NCI-H1048 (cell line): ENCODE measurements at places on chromosomes 2 and 18.

DNA sequence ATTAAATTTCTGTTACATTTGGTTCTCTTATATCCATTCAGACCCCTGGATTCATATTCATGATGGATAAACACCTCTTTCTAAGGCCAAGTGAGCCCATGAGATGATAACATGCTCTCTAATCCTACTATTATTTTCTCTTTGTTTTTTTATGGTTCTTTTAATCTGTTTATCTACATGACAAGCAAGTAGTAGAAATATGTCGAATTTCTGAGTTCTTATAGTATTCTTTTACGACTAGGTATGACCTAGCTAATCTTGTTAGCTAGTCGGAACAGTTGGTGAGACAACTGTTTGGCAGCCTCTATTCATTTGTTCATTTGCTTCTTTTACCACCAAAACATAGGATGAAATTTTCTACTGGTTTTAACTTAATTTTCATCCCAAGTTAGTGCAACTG is 98.1 kb upstream of the SCG2 start:
- no peak for DNase-seq

DNA sequence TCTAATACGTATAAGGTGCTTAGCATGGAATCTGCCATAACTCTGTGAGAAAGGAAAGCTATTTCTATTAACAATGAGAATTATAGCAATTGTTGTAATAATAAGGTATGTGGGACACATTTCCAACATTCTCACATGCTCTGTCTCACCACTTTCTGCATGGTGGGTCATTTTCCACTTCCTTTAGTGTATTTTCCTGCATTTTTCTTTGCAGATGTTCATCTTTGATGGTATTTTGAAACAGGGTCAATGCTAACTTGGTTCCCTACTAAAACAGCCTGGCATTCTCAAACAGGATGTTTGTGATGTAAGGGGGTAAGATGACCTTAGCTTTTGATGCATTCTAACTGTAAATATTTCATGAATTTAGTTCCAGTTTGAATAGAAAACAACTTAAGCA is 54.7 kb downstream of the MYO1B start:
- DNase-seq, result no peak

GRCh38 chr18:44871771-44872170 is 191.1 kb downstream of the SETBP1 start:
- DNase-seq, result no peak

GRCh38 chr18:60391571-60392226 is 19.1 kb upstream of the MC4R start:
- DNase-seq, result no peak

- no peak for DNase-seq
These were observed at the start of gene NETO1 for GRCh38 chr18:72867746-72868584. Gene NETO1, minus strand, starts transcription at chr18:72867987. Its CDS starts 696 bp downstream, at chr18:72867291.

- no peak for DNase-seq
These were observed 104.4 kb upstream of the CDC42EP3 start for GRCh38 chr2:37775908-37776250.

DNA sequence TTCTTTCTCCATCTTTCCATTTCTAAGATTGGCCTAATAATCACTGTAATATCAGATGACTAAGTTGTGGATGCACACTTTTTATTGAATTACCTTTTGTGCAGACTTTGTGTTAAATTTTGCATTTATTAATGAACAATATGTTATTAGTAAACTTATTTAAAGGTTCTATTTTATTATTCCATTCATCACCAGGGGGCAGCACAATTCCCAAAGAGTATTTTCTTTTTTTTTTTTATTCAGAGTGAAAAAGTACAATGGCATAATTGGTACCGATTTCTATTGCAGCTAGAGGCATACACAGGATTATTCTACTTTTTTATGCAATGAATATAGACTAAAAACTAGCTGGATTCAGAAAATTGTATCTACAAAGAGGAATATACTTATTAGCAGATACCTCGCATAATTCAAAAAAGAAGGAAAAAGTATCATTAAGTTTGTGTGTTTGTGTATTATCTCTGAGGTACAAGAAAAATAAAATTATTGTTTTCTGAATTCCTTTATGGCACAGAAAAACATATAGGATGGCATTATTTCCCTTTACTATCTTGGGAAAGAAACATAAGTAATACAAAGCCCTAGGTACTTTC is 390.6 kb downstream of the ERBB4 start:
- no peak for DNase-seq

- no peak for DNase-seq
These were observed 141.5 kb downstream of the PIGN start for GRCh38 chr18:62045316-62045715.

DNA sequence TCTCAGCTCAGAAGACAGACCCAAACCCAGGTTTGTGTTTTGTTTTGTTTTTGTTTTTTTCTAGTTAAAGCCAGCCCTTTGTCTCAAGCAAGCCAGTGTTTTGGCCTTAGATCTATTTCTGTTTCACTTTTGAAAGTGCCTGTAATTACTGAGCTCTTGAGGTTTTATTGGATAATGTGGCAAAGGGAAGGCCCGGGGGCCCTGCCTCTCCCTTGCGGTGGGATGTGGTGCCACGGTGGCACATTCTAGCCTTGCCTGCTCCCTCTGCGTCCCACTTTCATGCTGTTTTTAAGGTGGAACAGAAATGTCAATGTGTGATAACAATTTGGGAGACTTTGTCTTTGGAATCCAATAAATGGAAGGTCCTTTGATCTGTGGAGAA is 2.5 kb downstream of the HPCAL1 start:
- peak; percentile 53 for DNase-seq

DNA sequence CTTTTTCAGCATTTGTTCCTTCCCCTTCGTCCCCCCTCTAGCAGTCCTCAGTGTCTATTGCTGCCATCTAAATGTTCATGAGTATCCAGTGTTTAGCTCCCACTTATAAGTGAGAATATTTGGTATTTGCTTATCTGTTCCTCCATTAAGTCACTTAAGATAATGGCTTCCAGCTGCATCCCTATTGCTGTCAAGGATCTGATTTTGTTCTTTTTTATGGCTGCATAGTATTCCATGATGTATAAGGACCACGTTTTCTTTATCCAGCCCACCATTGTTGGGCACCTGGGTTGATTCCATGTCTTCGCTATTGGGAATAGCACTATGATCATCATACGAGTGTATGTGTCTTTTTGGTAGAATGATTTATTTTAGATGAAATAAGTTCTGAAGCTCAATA is 166.9 kb upstream of the NCK2 start:
- no peak for DNase-seq

DNA sequence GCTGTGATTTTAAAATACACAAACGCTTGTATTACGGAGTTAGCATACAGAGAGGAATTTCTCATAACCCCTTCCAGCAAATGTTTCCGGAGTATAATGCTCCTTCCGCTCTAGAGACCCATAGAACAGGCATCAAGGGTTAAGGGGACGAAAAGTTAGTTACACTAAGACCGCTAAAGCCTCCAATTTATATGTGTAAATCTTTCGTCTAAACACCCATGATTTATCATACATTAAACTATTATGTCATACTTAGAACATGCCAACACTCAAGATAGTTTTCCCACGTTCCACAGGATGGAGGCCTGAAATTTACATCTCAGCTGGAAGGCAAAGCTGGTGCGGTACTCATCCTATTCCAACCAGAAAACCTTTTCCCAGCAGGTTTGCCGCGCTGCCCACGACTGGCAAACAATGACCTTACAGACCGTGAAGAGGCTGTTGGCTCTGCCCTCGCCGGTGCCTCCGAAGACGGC is 650 bp downstream of the ORMDL1 start:
- DNase-seq, result no peak

GRCh38 chr2:39772086-39772811 is 6.8 kb downstream of the THUMPD2 start:
- no peak for DNase-seq

GRCh38 chr2:218329027-218329825 is 27.4 kb upstream of the CATIP start:
- DNase-seq, result no peak

- DNase-seq, result no peak
These were observed 20.0 kb upstream of the CXCR4 start for GRCh38 chr2:136137982-136138381.

- no peak for DNase-seq
These were observed 119.8 kb downstream of the DHRS9 start for GRCh38 chr2:169189132-169189531.

DNA sequence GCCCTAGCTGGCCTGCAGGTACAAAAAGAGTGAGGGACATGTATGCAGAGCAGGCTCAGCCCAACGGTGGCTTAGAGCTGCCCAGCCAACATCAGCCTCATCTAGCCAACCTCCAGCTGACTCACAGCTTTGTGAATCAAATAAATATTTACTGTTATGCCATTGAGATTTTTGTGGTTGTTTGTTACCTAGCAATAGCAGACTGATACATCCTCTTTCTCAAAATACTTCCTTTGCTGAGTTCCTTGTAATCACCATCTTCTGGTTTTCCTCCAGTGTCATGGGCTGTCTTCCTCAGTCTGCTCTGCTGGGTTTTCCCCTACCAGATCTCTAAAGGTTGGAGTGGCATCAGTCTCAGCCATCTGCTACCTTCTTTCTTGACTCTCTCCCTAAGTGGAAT is 126.6 kb upstream of the SLC1A4 start:
- DNase-seq, result no peak

DNA sequence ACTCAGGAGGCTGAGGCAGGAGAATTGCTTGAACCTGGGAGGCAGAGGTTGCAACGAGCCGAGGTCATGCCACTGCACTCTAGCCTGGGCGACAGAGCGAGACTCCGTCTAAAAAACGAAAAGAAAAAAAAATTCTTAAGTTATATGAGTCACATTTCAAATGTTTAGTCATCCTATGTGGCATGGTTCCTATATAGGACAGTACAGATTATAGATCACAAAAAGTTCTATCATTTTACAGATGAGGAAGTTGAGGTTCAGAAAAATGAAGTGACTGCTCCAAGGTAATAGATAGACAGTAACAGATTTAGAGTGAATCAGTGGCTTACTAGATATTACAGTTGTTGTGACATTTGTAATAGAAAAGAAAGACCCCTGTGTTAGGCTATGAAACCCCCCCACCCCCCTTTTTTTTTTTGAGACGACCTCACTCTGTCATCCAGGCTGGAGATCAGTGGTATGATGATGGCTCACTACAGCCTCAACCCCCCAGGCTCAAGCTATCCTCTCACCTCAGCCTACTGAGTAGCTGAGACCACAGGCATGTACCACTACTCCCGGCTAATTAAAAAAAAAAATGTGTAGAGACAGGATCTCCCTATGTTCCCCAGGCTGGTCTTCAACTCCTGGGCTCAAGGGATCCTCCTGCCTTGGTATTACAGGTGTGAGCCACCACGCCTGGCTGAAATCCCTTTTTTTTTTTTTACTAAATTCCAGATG is 22.7 kb downstream of the PTPN4 start:
- no peak for DNase-seq

- no peak for DNase-seq
These were observed 138.4 kb downstream of the FAM161A start for GRCh38 chr2:61715506-61715905.

GRCh38 chr2:28606986-28607441 is 111.2 kb downstream of the PLB1 start:
- DNase-seq, result no peak

GRCh38 chr18:2511451-2511850 is 59.9 kb downstream of the METTL4 start:
- no peak for DNase-seq

- DNase-seq, result no peak
These were observed 90.6 kb upstream of the CYP26B1 start for GRCh38 chr2:72238311-72238710.

GRCh38 chr18:12657684-12658425 is at the start of gene SPIRE1:
Gene SPIRE1, minus strand, starts transcription at chr18:12658107. Its CDS starts 241 bp downstream, at chr18:12657866.
- no peak for DNase-seq

DNA sequence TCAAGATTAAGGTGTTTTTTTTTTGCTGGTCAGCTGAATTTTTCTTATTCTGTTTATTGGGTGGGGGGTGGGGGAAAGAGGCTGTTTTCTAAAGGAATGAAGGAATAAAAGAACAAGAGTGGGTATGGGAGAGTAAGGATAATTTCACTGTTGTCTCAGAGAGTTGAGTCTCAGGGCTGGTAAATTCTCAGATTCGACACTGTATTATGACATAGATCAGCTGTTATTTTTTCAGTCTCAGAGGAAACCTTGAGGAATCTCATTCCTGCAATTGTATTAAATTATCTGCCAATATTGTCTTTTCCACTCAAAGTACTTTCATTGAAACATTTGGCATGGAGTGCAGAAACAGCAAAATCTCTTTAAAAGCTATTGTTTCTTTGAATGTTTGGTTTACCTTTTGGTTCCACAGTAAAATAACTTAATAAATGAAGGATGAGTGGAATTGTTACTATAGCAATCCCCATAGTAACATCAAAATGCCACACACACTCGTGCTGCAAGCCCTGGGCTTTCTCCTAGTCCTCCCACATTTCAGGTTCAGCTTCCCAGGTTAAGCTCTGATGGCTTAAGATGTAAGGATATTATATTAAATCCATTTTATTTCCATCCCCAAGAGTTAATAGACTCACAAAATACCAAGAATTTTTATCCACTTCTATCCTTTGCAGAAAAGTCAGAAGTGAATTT is 478.7 kb upstream of the TCF4 start:
- no peak for DNase-seq

- no peak for DNase-seq
These were observed 4.0 kb downstream of the YPEL5 start for GRCh38 chr2:30150786-30151185.

- DNase-seq, result no peak
These were observed 25.1 kb downstream of the CIB4 start for GRCh38 chr2:26615860-26616705.

DNA sequence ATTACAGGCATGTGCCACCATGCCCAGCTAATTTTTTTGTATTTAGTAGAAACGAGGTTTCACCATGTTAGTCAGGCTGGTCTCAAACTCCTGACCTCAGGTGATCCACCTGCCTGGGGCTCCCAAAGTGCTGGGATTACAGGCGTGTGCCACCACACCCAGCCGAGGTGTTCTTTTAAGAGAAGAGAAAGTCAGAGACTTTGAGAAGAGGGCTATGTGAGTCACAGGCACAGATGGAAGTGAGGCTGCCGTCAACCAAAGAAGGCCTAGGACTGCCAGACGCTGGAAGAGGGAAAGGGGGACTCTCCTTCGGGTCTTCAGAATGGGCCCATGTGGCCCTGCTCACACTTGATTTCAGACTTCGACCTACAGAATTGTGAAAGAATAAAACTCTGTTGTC is 67.2 kb upstream of the SH3BP4 start:
- DNase-seq, result no peak

DNA sequence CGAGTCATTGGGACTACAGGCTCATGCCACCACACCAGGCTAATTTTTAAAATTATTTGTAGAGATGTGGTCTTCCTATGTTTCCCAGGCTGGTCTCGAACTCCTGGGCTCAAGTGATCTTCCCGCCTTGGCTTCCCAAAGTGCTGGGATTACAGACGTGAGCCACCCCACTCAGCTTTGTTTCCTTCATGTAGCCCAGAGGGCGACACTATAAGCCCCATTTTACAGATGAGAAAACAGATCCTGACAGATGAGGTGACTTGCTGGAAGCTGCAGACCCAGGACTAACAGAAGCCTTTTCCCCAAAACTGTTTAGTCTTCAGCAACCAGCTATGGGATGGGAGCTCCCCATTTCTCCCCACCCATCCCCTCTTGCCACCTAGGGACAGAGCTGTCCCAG is 7.2 kb upstream of the CTDSP1 start:
- no peak for DNase-seq

DNA sequence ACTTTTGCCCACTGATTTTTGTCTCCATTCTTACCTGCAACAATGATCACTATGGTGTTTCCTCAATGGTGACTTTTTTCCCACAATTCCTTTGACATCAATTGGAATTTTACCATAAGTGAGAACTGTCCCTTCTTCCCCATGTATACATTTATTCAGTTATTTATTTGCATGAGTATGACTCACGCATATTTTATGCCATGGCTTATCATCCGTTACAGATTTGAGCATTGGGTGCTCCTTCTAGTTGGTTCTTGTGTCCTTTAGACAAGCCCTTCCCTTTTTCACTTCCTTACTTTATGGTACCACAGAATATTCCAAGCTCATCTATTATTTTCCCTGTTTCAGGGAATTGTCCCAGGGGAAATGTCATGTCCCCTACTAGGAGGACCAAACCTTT is 7.6 kb downstream of the COX5B start:
- DNase-seq, result no peak
